ENCODE measurements at places on chromosomes 3 and 15. TPM values are rescaled to one million over a fixed set of nuclear protein-coding genes. Genes with fewer than 3 reads are reported as not detected.

The CYP11A1 gene
- 0.31 TPM for total RNA-seq

The GP5 gene
- not detected for total RNA-seq

The CEP97 gene
- 4.3 TPM for total RNA-seq

The NR2C2 gene
- total RNA-seq = 41.8 TPM

The ZXDC gene
- total RNA-seq = 25.7 TPM

The ACY1 gene
- 160 TPM for total RNA-seq

The CLN6 gene
- 32.2 TPM for total RNA-seq

The GALK2 gene
- total RNA-seq = 34.9 TPM

The CEP19 gene
- 0.78 TPM for total RNA-seq

The CPNE4 gene
- total RNA-seq = 0.46 TPM

The C2CD4A gene
- 0.22 TPM for total RNA-seq

The NOX5 gene
- 0.11 TPM for total RNA-seq

The STRC gene
- 1.4 TPM for total RNA-seq

The RTP3 gene
- total RNA-seq = not detected

The EID1 gene
- total RNA-seq = 47.1 TPM

The CAMK2N2 gene
- 0.39 TPM for total RNA-seq

The SLC38A3 gene
- not detected for total RNA-seq

The MYL3 gene
- total RNA-seq = 0.79 TPM

The CLDND1 gene
- total RNA-seq = 47.5 TPM

The AHSG gene
- total RNA-seq = not detected

The PDHB gene
- 59.5 TPM for total RNA-seq

The PTPRG gene
- 26.0 TPM for total RNA-seq

The SHC4 gene
- 0.24 TPM for total RNA-seq

The LRRIQ4 gene
- total RNA-seq = 0.22 TPM

The IMPG2 gene
- total RNA-seq = 0.11 TPM

The IL16 gene
- 2.1 TPM for total RNA-seq

The SI gene
- 56.4 TPM for total RNA-seq

The PRR23B gene
- total RNA-seq = not detected

The MED12L gene
- total RNA-seq = 0.37 TPM

The CPN2 gene
- not detected for total RNA-seq

The CYP8B1 gene
- total RNA-seq = not detected

The SYNM gene
- 5.2 TPM for total RNA-seq

The TRPM1 gene
- not detected for total RNA-seq
